ENCODE measurements at places on chromosomes 2 and 18.

- DNase-seq: peak; percentile 62
Measured at GRCh38 chr18:22307528-22307927, 110.2 kb downstream of the CTAGE1 start.

- DNase-seq: no peak
Measured at GRCh38 chr2:40155728-40156127, 296.2 kb downstream of the SLC8A1 start.

DNA sequence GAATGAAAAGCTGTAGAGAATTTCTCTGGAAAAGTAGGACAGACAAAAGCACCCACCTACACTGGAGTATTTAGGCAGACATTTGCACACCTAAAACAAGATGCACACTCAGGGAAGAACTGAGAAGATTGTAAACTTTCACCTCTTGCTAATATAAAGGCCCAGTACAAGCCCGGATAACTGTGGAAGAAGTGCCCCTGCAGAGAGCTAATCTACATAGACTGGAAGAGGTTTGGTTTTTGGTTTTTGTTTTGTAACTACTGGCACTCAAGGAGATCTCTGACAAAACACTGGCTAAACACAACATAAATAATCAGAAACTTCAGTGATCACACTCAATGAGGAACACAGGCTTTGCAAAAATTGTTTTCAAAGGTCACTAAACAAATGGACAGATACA, 782.2 kb upstream of the SLC8A1 start:
- DNase-seq: no peak

GRCh38 chr2:207285473-207285815, 119.7 kb upstream of the KLF7 start:
- DNase-seq: no peak

Data from hematopoietic multipotent progenitor cell treated with erythropoietin and hydrocortisone succinate and interleukin-3 and kit ligand, for 4 days (in vitro differentiated cells).